ENCODE measurements at places on chromosomes 7 and 10.

GRCh38 chr10:16520900-16521299 is 779 bp downstream of the C1QL3 start:
- peak; percentile 49 for DNase-seq

DNA sequence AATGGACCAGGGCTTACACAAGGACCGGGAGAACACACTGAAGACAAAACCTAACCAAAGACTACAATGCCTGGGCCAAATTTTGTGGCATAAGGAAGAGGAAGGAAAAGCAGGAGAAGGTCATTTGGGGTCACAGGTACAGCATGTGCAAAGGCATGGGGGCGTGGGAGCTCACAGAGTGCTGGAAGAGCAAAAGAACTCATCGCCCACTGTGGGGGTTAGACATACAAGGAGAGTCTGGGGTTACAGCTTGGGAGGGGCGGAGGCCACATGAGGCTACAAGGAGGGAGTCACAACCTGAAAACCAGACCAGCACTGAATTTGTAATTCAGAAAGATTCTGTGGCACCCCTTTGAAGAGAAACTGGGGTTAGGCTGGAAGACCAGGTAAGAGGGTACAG is 9.7 kb downstream of the PUS7 start:
- no peak for DNase-seq

- no peak for DNase-seq
Measured at GRCh38 chr10:95266674-95267095, 24.1 kb downstream of the PDLIM1 start.

GRCh38 chr10:79132681-79133381 is 64.1 kb downstream of the ZMIZ1 start:
- DNase-seq = no peak

GRCh38 chr10:91761721-91762120 is 36.5 kb upstream of the TNKS2 start:
- DNase-seq = no peak

DNA sequence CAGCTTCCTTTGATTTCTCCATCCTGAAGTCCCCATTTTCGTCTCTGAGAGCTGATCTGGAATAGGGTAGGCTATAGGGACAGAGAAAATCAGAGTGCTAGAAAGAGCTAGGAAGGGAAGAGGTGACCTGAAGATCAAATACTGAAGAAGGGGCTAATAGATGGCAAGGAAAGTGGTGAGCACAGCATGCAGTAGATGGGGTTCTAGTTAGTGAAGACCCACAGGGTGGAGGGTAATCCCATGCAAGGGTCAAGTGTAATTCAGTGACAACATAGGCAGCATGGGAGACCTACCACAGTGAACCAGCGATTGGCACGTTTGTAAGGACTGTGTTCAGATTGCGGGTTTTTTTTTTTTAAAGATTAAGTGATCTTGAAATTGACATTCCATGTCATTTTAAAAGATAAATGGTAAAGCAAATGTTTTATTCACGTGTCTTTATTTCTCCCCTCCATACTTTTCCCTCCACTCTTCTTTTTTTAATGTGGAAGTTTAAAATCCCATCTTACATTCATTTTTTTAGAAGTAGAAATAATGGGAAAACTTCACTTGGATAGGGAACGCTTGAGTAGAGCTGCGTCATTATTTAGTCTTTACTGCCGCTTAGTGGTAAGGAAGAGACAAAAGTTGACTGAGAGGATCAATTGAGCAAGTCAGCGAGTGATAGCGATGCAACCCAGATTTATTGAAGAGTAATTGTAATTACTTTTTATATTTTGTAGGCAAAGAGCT is 21.0 kb upstream of the ABI1 start:
- peak; percentile 57 for DNase-seq

DNA sequence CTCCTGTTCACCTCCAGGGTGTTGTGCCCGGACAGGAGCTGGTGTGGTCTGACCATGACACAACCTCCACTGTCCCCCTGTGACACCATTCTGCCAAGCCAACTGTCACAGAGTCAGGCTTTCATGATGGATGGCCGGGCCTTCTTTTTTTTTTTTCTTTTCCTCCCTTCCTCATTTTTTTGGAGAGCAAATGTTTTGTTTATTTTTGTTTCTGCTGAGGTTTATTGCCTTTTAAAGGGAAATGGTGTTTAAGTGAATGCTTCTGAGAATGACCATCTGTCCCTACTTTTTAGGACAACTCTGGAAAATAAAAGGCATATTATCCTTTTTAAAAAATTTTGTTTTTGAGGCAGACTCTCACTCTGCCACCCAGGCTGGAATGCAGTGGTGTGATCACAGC is 115.1 kb upstream of the NPS start:
- DNase-seq = no peak
